ENCODE measurements at places on chromosomes 2 and 18.

DNA sequence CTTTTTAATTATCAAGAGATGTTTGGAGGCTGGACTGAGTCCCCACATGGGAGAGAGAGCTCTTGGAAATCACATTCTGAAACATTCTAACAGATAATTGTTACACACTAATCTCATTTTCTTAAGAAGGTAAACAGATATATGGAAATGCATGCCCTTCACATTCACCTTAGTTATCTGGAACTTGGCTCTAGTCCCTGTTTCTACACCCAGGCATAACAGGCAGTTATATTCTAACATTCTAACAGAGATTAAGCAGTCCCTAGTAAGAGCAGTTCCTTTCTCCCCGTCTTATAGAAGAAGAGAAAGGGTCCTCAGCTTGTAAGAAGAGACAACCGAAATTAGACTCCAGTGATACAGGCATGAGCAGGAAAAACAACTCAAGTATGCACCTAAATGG, 385.4 kb downstream of the SOX11 start:
- DNase-seq = no peak

DNA sequence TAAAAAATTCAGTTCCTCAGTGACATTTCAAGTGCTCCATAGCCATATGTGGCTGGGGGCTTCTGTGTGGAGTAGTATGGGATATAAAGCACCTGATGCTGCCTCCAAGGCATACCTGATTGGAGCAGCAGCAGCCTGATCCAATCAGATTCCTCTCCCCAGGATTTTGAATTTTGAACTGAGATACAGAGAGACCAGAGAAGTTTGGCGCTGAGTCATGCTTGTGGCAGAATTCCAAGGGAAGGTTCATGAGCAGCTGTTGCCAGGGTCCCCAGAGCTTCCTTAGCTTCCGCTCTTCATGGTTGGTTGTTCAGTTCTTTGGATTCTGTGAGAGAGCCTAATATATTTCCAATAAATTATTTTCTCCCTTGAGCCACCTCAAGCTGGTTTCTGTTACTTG, 29.0 kb upstream of the CFAP36 start:
- peak; percentile 76 for DNase-seq

DNA sequence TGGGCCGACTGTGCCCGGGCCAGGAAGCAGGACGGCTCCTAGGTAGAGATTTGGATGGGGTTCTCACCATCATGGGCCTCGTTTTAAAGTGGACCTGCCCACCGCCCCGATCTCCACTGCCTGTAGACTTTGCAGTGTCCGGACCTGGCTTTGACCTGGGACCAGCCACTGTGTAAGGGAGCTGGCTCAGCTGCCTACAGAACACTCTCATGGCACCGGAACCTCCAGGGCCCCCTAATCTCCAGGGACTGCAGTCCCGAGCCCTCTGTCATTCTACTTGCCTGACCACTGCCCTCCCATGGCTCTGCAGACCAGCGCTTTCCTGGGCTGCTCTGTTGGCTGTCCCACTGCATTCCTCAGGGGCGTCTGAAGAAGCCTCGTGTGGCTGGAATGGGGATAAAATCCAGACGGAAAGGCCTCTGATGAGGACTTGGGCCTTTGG, 120.8 kb downstream of the GLI2 start:
- DNase-seq = peak; percentile 56

DNA sequence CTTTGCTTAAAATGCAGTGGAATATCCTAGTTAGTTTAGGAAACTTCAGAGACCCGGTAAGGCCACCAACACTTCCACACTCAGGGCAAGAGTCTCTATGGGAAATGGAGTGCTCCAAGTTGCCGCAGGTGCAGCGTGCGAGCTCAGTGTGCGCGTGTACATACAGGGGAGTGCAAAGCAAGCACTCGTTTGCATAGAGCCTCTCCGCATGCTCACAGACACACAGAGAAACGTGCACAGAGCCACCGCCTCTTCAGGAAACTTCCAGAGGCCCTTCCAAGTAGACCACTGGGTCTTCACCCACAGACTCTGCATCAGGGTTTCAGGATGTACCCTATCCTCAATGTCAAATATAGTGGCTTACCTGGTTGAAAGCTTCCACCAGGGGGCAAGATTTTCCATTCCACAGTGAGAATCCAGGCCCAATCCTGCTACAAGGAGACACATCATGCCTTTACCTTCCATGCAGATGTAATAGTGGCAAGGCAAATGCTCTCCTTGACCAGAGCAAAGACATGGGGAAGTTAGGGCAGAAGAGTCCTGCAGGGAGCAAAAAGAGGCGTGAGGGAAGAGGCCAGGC, 513.0 kb upstream of the MYT1L start:
- DNase-seq = no peak

- DNase-seq = no peak
Measured at GRCh38 chr2:54881759-54882158, 158.3 kb downstream of the EML6 start.

- no peak for DNase-seq
Measured at GRCh38 chr2:44796771-44797170, 144.7 kb upstream of the SIX3 start.

GRCh38 chr18:73966954-73967353, 180.7 kb downstream of the FBXO15 start:
- no peak for DNase-seq

GRCh38 chr2:223768179-223768578, 69.2 kb downstream of the AP1S3 start:
- no peak for DNase-seq

- DNase-seq = no peak
Measured at GRCh38 chr2:55099493-55099877, 49.2 kb upstream of the RTN4 start.
